ENCODE measurements at places on chromosomes 5 and 9.

GRCh38 chr5:71864730-71865601 lies 145.9 kb downstream of the CARTPT start:
- DNase-seq = no peak

DNA sequence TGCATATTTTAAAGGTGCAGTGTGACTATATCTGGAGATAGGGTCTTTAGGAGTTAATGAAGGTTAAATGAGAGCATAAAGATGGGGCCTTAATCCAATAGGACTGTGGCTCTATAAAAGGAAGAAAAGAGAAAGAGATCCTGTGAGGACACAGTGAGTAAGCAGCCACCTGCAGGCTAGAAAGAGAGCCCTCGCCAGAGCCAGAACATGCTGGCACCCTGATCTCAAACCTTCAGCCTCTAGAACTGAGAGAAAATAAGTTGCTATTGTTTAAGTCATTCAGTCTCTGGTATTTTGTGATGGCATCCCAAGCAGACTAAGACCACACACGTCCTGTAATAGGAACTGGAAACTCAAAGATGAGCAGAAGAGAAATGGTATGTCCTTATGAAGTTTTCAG lies 41.0 kb downstream of the RNF180 start:
- DNase-seq = no peak

GRCh38 chr5:135114759-135115158 lies 80.7 kb upstream of the PITX1 start:
- no peak for DNase-seq

DNA sequence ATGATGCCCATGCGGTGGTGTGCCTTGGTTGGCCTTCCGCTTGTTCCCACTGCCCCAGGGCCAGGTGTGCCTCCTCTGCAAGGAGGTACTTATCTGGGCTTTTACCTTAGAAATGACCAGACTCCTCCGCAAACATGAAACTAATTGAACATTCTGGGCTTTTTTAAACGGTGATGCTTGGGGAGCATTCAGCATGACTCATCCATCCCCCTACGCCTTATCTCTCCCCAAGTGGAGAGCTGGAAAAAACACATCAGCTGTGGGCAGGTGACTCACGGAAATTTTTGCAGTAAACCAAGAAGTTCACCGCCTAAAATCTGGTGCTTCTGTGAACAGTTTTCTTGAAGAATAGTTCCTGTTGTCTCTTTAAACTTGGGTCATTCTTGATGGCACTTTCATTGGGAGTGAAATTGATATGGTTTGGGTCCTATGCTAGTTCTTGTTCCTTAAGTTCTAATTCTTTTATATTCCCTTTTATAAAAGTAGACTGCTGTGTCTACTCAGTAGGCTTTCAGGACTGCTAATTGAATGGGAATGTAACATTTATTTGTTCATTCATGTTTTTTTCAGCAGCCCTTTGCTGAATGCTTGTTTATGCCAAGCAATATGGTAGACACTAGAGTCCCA lies 39.6 kb downstream of the SFXN1 start:
- no peak for DNase-seq

DNA sequence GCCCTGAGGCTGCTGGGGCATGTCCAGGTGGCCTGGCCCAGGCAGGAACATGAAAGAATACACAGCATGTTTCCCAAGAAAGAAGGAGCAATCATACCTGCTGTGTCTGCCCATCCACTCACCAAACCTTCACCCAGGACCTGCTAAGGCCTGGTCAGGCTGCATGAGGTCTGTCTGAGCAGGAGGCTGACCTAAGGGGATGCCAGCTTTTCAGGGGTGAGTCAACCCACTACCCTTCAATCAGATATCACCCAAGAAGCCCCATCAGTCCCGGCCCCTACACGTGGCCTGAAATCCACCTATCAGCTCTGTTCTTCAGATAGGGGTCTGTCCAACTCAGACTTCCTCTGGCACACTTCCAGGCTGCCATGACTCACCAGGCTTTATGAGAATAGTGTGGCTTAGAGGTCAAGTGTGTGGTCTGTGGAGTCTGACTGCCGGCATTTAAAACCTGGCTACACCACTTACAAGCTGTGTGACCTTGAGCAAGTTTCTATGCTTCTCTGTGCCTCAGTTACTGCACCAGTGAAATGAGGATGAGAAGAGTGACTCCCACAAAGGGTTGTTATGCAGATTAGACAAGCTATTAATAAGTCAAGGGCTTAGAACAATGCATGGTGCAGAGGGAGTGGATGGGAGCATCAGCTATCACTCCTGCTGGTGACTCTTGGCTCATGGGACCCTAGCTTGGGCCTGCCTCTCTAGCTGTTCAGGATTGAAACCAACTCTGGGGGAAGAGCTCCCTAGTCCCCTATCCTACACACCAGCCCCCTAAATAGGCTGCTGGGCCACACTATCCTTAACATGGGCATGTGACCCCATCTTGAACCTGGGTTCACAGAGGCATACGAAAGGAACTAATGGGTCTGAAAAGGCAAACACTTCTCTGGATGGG lies 130.3 kb downstream of the PAX5 start:
- no peak for DNase-seq

DNA sequence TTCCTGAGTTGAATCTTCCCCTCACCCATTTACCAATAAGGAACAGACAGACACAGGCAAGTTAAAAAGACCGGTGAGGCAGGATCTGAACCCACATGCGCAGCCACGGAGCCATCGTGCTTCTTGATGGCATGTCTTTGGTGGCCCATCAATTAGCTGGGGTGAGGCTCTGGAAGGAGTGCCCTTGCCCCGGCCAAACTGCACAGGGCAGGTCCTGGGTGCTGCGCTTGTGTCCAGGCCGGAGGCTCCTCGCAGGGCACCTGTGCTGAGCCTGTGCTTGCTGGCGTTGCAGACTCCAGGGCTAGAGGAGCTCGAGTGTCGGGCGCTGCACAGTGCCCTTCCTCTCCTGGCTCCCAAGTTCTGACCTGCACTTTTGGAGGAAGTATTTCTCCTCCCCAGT lies 66.4 kb downstream of the PSMB7 start:
- no peak for DNase-seq

DNA sequence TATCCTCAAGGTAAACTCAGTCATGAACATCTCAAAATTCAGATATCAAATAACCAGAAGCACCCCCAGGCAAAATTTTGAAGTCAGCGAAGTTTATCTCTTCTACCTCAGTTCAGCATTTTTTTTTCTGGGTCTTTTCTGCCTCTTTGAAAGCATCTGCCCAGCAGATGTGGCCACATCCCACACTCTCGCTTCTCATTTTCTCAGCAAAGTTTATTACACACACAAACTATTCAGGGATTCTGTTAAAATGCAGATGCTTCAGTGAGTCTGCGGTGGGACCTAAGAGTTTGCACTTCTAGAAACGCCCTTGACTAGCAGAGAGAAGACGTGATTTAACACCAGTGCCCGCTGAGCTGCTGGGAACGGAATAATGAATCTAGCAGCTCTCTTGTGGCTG lies 19.3 kb downstream of the RASEF start:
- DNase-seq = no peak

GRCh38 chr9:69762527-69762926 lies 2.7 kb upstream of the PTAR1 start:
- no peak for DNase-seq

DNA sequence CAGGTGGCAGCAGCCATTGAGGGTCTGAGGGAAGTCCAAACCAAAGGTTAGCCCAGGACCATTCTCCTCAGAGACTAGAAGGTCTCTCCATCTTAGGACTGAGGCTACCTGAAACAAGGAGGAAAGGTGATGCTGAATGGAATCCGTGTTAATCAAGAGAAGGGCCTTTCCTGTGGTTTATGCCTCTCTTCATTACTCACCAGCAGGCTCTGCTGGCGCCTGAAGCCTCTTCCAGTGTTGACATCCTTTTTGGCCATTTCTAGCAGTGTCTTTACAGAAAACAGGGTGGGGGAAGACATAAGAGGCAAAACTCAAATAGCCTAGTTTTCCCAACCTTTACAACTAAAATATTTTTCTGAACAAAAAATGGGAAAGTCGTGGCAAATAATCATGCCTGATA lies 98.0 kb downstream of the ENC1 start:
- no peak for DNase-seq

- DNase-seq = no peak
Measured at GRCh38 chr5:15715967-15716366, 216.0 kb downstream of the FBXL7 start.

GRCh38 chr5:96155147-96155546 lies 193.5 kb upstream of the ELL2 start:
- DNase-seq = no peak

DNA sequence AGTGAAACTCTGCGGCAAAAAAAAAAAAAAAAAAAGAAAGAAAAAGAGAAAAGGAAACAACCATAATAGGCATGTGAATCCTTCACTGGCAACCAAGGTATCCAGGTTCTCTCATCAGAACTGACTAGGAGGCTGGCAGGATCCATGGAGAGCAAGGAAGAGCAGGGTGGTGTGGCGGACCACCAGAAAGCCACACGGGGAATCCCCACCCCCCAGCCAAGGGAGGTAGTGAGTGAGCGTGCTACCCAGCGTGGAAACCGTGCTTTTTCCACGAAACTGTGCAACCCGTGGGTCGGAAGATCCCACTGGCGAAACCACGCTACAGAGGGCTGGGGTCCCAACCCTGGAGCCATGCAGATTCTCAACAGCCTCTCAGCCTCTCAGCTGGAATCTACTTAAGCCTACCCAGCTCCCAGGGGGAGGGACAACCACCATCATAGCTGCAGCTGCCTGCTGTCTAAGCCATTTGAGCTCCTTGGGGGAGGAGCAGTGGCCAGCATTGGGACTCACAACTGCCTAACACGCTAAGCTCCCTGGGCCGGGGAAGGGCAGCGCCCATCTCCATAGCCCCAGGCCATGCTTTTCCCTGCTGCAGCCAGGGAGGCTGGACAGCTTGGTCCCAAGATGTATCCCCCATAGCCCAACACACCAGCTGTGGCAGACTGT lies 91.6 kb downstream of the PRELID2 start:
- DNase-seq = no peak

GRCh38 chr9:1879501-1879900 lies 135.6 kb upstream of the SMARCA2 start:
- no peak for DNase-seq

GRCh38 chr9:113481176-113481787 lies 17.8 kb downstream of the RGS3 start:
- no peak for DNase-seq

DNA sequence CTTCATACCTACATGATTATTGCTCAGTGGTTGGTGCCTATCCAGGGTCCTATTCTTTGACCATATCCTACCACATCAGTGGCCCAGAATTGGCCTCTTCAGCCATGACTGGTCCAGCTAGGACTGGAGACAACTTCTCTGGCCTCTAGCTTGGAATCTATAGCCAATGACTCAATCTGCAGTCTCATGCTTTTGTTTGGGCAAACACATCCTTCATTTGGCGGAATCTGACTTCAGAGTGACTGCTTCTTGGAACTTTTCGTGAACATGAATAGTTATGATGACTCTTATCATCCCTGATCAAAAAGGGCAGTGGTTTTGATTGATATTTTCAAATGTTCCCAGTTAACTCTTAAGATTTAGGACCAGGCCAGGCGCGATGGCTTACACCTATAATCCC lies 134.1 kb downstream of the PAPPA start:
- DNase-seq = no peak

GRCh38 chr9:123353984-123354591 lies 1.9 kb upstream of the CRB2 start:
- no peak for DNase-seq

DNA sequence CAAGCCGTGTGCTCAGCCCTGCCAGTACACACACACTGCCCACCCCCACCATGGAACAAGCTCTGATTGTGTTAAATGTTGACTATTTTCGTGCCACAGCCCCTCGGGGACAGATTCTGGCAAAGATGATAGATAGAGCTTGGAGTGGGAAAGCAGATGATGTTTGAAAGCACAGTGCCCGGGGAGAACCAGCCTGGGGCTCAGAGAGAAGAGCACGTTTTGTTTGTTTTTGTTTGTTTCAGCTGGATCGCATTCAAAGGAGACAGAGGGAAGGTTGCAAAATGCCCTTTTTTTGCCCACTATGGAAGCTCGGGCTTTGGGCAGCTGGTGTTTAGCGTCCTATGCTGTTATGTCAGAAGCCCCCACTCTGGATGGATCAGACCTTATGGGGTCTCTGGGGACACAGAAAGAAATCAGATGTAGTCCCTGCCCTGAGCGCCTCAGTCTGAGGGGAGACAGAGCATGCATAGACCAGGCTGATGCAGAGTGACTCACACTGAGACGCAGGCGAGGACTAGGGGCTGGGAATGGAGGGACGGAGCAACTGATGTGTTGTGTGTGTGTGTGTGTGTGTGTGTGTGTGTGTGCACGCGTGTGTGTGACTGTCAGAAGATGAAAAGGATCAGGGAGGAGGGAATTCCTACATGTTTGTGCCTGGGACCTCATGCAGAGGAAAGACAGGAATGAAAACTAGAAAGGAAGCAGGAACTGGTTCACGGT lies 229.7 kb downstream of the MELK start:
- DNase-seq = no peak

GRCh38 chr5:137114529-137114928 lies 384.6 kb downstream of the SPOCK1 start:
- no peak for DNase-seq

- no peak for DNase-seq
Measured at GRCh38 chr5:174464504-174465165, 259.7 kb upstream of the MSX2 start.

DNA sequence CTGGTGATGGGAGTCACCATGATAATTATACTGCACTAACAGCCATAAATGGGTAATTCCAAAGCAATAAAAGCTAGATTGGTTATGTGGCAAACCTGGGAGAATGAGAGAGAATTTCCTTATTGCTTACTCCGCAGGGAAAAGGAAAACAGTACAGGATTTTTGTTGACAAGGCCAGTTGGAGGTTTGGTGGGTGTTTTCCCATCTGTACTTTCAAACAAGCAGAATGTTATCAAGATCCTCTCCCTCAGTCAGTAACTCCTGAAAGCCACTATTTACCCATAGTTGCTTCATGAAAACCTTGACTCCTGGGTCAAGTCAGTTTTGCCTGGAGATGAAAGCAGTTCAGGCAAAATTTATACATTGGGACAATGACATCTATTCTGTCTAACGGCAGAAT lies 26.4 kb downstream of the IL9 start:
- no peak for DNase-seq

- DNase-seq = no peak
Measured at GRCh38 chr9:108816037-108816436, 39.7 kb downstream of the ACTL7B start.

- no peak for DNase-seq
Measured at GRCh38 chr5:138605254-138605972, 30.2 kb upstream of the HSPA9 start.

DNA sequence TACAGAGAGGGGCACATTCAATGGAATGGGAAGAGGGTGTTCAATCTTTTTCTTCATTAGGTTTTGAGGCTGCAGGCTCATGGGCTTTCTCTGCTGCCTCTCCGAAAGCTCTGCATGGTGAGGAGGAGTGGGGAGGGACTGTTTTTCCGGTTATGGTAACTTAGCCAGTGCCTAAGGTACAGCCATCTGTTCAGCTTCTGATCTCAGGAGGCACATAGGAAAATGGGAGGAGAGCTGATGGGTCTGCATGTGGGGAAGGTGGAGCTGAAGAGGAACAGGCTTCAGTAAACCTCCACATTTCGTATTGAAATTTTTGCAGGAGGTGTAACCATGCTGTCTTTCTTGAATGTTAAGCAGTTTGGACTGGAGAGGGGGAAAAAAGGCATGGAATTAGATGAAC lies 1020.4 kb upstream of the WWC1 start:
- no peak for DNase-seq
